ENCODE measurements at places on chromosomes 6 and 20.

GRCh38 chr6:126383203-126383602 lies 43.3 kb downstream of the CENPW start:
- DNase-seq, result no peak

DNA sequence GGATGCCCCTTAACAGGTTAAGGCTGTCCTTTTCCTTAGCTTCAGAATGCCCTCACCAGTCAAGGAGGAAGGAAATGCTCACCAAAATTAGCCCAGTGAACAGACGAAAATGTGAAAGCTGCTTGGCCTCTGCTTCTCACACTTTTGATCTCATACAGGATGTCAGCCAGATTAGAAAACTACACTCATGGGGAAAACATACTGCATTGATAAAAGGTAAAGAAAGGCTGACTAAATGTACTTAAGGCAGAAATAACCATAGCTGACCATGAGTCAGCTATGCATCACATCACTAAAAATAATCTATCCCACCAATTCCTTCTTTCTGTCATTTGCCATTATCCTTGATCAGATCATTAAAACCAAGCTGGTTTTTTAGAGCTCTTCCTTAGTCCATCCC lies 198.4 kb upstream of the TENT5A start:
- no peak for DNase-seq

GRCh38 chr20:21166801-21167200 lies 40.9 kb downstream of the KIZ start:
- DNase-seq, result no peak

- no peak for DNase-seq
Measured at GRCh38 chr6:75102301-75102700, 103.6 kb downstream of the COL12A1 start.

DNA sequence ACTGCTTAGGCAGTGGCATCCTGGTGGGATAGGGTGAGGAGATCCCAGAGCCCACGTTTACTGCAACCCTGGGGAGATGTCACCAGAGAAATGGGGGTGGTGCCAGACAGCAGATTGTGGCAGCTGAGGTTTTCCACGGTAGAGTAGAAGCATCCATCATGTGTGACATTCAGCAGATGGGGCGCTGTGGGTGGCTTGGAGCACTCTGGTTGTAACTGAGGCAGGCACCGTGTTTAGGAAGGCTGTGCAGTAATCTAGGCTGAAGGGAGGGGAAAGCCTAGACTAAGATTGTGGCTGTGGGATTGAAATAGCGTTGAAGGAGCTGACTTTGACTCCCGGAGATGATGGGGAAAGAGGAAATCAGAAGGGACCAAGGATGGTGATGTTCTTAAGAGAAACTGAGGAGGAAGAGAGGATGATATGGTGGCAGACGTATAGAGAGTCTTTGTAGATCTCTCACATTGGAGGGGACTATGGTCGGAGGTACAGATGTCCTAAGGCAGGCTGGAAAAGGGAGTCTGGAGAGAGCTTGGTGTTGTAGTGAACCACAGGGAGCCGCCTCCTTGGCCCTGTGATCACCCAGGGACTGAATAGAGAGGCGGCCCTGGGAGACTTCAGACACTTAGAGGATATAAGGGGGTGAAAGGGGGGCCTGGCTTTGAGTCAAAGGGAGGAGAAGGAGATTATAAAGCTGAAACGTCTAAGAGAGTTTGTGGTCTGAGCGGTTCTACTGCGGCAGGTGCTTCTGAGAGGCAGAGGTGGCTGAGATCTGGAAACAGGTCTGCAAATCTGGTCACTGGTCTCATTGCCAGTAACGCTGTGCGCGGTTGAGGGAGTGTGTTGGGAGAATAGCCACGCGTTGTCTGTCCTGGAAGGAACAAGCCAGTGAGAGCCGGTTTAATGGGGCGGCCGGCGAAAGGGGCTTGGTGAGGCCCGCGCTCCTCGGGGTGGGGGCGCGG lies 792 bp upstream of the MICA start:
- DNase-seq, result no peak

DNA sequence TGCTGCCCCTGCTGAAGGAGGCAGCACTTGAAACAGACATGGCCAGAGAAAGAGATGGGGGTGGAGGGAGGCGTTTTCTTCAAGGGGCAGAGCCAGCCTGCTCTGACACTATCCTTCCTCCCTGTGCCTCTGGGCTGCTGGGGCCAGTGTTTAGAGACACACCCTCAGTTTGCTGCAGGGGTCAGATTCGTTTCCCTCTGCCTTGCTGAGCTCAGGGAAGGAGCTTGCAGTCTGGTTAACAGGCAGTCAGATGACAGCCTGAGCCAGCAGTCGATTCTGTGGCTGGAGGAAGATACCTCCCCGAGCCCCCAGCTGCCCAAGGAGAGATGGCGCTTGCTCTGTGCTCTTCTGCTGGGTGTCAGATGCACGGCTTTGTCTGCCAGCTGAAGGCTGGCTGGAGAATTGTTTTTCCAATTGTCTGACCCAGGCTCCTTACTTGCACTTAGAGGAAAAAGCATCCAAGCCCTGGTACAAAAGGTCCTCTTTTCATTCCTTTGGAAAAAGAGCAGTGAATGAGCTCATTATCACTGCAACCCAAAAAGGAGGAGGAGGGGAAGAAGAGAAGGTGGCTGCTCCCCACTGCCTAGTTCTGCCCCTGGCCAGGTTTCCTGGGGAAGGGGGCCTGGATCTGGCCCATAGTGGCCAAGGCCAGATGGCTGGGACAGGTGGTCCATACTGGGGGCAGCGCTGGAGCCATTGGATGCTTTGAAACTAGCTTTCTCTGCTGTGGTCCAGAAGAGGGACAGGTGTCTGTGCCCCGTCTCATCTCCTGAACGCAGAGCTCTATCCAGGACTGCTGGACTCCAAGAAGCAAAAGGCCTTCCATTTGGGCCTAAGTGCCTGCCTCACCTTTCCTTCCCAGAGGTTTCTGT lies 88.2 kb downstream of the TCP11 start:
- DNase-seq, result no peak

GRCh38 chr20:48142516-48142773 lies 357.2 kb upstream of the SULF2 start:
- DNase-seq, result no peak

GRCh38 chr6:51892339-51892738 lies 195.1 kb downstream of the PKHD1 start:
- no peak for DNase-seq

DNA sequence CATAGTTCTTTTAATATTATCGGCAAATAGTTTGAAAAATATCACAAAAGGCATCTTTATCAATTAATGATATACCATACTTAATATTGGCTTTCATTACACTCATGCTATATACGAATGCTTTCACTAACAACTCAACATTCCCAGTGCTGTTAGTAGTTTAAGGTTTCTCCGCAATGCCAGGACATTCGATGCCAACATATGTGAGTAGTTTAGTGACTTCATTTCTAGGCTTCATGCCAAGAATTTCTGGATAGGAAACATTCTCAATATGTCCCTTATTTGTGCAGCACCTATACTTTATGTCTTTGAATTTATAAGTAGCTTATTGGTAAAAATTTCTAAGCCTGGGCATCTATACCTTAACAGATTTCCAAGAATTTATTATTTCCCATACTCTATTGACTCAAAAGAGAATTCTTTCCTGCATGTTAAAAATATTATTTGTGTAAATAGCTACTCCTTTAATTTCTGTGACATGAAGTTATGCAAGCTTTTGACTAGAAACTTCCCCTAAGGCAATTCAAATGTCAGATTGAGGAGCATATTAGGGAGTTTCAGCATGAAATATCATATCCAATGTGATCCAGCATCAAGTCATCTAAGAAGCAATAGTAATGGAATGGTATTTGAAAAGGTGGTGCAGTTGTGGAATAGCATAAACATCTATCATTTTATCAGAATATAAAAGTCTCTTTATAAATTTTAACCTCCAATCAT lies 236.0 kb upstream of the STXBP5 start:
- no peak for DNase-seq

GRCh38 chr6:20338156-20338555 lies 63.5 kb upstream of the E2F3 start:
- no peak for DNase-seq

DNA sequence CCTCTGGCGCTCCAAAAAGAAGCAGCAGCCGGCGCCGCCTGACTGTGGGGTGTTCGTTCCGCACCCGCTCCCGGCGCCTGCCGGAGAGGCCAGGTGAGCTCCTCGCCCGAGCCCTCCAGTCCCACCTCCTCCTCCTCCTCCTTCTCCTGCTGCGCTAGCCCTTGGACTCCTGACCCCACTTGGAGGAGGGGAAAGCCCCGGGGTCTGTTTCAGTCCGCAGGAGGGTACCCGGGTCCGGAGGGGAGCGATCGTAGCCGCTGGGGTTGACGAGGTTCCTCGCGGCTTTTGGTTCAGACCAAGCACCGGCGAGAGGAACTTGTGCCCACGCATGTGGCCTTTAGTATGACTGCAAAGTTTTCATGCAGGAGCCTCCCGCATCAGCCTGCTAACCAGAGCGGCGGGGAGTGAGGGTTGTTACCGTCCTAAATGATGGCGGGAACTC lies 493 bp downstream of the CRYBG1 start:
- DNase-seq, result peak; percentile 43

- DNase-seq, result no peak
Measured at GRCh38 chr6:11639376-11640235, 102.1 kb downstream of the TMEM170B start.

DNA sequence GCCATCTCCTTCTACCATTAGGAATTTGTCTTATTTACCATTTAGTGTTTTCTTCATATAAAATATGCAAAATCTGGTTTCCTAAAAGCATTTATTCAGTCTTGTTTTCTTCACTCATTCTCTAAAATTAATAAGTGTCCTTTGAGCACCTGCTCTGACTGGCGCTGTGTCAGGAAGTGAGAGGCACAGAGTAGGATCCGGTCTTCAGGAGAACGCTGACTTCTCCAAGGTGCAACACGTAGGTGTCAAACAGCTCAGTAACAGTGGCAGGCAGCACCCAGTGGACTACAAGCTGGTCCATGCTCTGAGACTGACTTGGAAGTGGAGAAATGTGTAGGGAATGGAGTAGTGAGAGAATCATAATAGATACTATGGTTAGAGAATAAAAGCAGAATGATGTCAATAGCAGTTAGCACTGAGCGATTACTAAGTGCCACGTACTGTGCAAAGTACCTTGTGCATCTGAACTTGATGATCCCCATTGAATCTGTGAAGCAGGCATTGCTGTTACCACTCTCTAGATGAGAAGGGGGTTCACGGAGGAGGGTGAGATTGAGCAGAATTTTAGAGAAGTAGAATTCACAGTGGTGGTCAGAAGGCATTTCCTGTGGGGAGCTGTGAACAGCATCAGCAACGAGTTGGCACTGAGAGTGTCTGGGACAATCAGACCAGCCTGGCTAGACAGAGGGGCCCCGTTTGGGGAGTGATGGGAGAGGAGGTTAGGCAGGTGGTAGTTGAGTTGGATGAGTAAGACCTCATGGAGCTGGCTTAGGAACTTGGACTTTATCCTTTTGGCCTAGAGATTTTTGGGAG lies 569.8 kb downstream of the QKI start:
- no peak for DNase-seq

DNA sequence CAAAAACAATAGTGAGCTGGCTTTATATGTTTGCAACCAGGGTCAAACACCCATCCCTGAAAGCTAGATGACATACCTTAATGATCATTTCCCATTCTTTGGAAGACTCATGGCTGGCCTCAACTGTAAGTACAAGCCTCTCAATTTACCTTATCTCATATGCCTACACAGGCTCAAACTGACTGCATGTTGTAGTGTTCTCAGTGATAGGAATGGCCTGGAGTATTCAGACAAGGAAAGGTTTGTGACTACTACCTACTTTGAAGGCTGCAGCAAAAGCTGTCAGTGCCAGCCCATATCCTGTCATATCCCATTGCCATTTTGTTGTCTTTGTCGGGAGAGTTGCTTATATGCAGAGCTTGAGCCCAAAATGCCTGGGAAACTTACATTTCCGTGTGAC lies 205.2 kb upstream of the MOCS1 start:
- no peak for DNase-seq

- no peak for DNase-seq
Measured at GRCh38 chr6:131116755-131117360, 18.4 kb upstream of the AKAP7 start.

GRCh38 chr6:169803271-169803811 lies 51.9 kb downstream of the ERMARD start:
- no peak for DNase-seq

GRCh38 chr6:87066449-87067333 lies 28.2 kb downstream of the CGA start:
- DNase-seq, result no peak

DNA sequence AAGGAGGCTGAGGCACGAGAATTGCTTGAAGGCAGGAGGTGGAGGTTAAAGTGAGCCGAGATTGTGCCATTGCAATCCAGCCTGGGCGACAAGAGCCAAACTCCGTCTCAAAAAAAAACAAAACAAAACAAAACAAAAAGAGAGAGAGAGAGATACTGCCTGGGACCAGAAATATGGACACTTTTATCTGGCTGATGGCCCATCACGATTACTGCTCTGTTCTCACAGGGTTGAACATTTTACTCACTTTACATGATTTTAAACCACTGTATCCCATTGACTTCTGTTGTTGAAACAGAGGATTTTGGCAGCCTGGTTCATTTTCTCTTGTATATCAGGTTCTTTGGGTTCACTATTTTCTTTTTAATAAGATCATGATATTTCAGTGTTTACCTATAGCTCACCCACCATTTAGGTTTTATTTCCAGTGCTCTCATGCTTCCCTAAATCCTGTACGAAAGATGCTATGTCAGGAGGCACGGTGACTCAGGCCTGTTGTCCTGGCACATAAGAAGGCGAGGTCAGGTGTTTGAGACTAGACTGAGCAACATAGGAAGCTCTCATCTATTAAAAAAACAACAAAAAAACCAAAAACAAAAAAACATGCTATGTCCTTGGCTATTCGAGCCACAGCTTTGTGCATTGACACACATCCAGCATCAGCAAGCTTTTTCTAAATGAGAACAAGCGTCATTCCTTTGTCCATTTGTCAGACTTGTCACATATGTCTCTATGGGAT lies 34.5 kb upstream of the RREB1 start:
- DNase-seq, result no peak

DNA sequence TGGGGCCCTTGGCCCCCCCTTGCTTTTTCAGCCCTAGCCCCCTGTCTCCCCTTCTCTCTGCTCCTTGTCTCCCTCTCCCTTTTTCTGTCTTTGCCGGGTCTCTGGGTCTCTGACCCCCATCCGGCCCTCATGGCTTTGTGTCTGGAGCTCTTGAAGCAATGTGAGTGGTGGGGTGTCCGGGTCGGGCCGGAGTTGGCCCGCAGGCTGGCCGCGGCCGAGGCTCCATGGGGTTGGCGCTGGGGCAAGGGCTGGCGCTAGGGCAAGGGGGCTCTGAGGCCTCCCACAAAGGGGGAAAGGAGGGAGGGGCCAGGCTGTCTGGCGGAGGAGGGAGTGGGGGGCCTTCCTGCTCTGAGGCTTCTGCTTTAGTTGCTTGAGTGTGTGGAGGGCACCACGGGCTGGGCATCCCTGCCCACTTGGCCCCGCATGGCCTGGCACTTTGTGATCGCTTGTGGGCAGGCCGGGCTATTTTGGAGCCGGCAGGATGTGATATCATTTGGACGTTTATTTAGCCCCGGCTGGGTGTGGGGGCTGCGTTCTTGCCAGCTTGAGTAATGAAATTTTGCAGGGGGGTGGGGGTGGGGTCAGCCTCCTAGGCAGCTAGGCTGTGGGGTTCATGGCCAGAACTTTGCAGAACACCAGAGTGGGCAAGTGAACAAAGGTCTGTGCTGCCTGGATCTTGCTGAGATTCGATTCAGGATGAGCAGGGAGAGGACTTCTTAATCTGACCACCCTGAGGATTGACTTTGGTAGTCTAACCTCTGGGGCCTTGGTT lies 78.7 kb upstream of the MYL9 start:
- no peak for DNase-seq

- DNase-seq, result no peak
Measured at GRCh38 chr6:169439710-169440109, 186.1 kb upstream of the THBS2 start.

GRCh38 chr20:20089018-20089417 lies 36.7 kb downstream of the CFAP61 start:
- DNase-seq, result no peak

GRCh38 chr6:137769797-137770362 lies 97.2 kb upstream of the TNFAIP3 start:
- DNase-seq, result no peak

Data from stimulated activated naive B cell treated with anti-CD40 and anti-IgM and Interleukin-4, amounts not matched to agents 10 μg/mL and 1 μg/mL and 100 μg/mL, for 72 hours (primary cell).